Frontal cortex (tissue), 4 donors: ENCODE measurements at places on chromosomes 12 and 14.

- peak; percentile 29 for DNase-seq
These were observed 417 bp downstream of the GLS2 start for GRCh38 chr12:56487448-56488040.

GRCh38 chr14:60563113-60563512, 54.2 kb downstream of the SIX6 start:
- no peak for DNase-seq

GRCh38 chr12:88433997-88434703, 146.1 kb downstream of the KITLG start:
- no peak for DNase-seq

- DNase-seq, result no peak
These were observed 50.4 kb downstream of the TBX5 start for GRCh38 chr12:114355389-114356088.

- peak; percentile 2 for DNase-seq
These were observed 617.6 kb downstream of the LRFN5 start for GRCh38 chr14:42224053-42224888.

DNA sequence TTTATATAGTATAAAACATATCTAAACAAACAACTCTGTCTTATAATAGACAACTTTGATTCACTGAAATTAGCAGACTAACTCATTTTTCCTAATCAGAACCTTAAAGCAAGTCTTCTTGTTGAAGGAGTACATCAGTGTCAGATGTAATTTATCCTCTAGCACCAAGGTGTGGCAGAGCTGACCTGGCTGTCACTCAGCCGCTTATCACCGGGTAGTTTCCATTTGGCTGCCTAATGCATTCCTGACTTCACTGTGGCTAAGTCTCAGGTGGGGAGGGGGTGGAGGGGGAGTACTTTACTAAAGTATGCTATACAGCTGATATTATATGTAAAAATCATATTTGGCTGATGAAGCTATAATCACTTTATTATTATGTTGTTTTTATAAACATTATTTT, 339.9 kb upstream of the RGS6 start:
- no peak for DNase-seq

DNA sequence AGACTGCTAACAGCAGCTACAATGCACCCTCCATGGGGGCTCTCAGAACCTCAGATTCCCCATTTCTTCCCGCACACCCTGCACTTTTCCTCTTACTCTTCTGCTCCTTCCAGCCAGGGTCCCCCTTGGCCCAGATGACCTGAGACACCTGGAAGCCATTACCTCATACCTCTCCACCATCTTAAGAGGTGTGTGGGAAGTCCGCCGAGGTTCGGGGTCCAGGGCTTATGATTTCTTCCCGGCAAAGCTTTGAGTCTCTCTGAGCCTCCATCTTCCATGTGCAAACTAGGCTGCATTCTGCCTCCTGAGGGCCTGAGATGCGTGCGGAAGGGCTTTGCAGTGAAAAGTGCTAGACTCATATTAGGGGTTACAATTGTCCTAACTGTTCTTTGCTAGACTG, 5.3 kb downstream of the GSC start:
- DNase-seq, result no peak

DNA sequence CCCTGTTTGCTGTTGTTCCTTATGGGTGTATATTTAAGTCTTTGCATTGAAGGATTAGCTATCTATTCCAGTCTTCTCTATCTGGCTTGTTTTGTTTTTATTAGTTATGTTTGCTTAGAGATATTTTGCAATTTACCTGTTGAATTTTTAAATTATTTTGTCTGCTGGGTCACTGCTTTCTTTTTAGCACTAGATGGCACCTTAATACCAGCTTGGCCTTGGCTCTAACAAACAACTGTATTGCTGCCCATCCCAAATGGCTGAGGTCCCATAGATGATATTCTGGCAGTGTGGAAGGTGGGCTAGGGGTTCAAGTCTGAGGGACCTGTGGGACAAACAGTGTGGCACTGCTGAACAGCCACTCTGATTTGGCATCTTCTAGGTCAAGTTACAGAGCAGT, 144.0 kb upstream of the FBXO33 start:
- DNase-seq, result no peak

GRCh38 chr12:65536876-65537681, 258.6 kb downstream of the MSRB3 start:
- DNase-seq, result no peak

DNA sequence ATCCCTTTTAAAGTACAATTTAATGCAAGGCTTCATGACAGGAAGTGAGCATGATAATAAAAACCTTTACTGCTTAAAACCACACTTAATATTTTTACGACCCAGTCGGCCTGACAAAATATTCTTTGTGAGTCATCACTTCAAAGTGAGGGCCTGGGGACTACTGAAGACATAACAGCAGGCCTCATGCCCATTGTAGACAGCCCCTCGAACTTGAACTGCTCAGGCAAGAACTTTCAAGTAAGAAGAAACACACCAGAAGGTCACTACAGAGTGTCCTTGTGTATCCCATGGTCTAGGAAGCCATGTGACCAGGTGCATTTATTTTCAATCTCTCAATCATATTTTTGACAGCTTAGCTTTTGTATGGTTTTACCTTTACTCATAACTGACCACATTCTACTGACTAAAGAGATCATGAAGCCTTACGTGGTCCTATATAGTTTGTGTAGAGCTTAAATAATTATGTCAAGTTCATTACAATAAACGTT, 61.4 kb upstream of the MANSC4 start:
- no peak for DNase-seq

DNA sequence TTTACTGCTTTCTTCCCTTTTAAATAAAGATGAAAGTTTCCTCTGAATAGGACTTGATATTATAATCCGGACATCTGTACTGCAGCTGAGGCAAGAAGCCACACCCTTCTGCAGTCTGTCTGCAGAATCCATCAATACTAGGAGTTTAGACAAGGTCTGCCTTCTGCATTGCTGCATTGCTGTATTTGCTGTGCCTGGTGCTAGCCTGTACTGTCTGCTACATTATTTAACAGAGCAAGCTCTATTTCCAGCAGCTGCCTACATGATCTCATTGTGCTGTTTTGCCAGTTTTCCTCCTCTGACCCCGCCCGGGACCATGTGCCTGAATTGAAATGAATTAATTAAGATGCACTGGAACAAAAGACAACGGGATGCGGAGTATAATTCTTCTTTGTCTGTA, 1.7 kb downstream of the TUBA1A start:
- DNase-seq, result peak; percentile 75

DNA sequence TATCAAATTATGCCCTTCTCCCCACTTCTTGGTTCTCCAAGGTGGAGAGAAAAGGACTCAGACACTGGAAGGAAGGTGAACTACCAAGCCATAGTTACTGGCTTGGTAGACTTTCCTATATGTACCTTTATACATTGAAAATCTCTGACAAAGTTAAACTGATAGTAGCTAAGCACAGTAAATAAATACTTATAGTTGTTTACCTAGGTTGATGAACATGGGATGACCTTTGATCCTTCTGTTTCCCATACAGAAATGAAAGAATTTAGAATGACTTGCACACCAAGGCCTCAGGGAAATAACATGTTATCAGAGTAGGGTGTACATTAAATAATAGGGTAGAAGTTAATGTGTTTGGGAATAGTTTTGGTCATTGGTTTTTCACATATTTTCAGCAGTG, 6.7 kb downstream of the ARHGAP5 start:
- no peak for DNase-seq

GRCh38 chr12:121807642-121808347, 4.0 kb downstream of the SETD1B start:
- DNase-seq, result no peak

- DNase-seq, result no peak
These were observed 253.9 kb downstream of the CACNA1C start for GRCh38 chr12:2306735-2307134.

- DNase-seq, result no peak
These were observed 231.9 kb upstream of the AVPR1A start for GRCh38 chr12:63382930-63383329.

GRCh38 chr14:61480704-61481285, 159.4 kb downstream of the PRKCH start:
- DNase-seq, result no peak

- DNase-seq, result no peak
These were observed 105.5 kb downstream of the SYT1 start for GRCh38 chr12:78970041-78970440.

DNA sequence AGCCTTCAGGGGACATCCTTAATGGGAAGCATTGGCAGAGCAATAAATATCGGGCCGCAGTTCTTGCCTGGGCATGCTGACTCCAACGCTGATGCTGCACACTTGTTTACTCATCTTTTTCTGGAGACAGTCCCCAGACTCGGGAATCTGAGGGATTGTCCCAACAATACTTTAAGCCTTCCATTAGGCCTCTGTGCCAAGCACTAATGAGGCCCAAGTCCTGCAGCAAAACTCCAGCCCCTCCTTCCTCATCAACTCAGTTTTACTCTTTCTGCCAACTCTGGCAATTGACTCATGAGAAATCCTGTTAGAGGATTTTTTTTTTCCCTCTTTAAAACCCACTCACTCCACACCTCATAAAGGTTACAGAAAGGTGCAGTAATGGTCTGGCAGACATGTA, 233.4 kb upstream of the PELI2 start:
- DNase-seq, result no peak

DNA sequence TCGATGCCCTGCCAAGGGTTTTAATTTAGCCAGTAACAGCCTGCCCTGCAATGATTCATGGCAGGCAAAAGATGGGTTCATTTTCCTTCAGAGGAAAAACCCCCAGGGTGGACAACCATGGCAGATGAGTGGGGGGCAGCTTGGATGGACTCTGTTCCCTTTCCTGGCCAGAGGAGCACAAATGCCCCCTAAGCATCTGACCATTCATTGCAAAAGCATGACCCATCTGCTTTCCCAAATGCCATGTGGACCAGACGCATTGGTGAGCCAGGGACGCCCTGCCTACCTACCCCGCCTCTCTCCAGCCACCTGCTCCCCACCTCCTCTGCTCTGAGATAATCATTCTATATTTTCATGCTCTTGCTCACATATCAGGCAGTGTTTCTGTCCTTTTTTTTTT, 281.9 kb downstream of the DPF3 start:
- DNase-seq, result no peak

GRCh38 chr12:72276181-72276805, 4.1 kb downstream of the TRHDE start:
- no peak for DNase-seq

GRCh38 chr12:56808954-56809353, 45.8 kb downstream of the HSD17B6 start:
- no peak for DNase-seq

GRCh38 chr14:89258728-89259273, 158.2 kb downstream of the FOXN3 start:
- no peak for DNase-seq

- DNase-seq, result no peak
These were observed 33.6 kb downstream of the KCNA1 start for GRCh38 chr12:4943067-4943937.

GRCh38 chr12:16504200-16504599, 101.8 kb downstream of the LMO3 start:
- DNase-seq, result no peak

DNA sequence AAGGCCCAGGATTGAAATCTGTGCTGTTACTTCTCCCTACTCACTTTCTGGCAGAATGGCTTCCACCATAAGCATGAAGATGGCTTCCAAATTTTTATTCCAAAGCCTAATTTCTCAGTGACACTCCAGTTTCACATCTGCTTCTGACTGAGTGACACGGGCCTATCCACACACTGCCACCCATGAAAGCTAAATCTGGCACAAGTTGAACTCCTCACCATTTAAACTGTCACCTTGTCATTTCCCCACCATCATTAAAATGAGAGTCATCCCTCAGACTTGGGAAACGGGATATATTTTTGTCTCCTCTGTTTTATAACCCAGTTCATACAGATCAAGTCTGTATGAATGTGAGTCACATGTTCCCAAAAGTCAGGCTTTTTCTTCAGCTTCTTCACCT, 77.1 kb downstream of the MGST1 start:
- DNase-seq, result no peak
